Stimulated activated CD8-positive, alpha-beta memory T cell treated with anti-CD3 and anti-CD28 coated beads, Interleukin-15, amount 100 ng/mL, for 4 hours (primary cell): ENCODE measurements at places on chromosomes 3 and 15.

DNA sequence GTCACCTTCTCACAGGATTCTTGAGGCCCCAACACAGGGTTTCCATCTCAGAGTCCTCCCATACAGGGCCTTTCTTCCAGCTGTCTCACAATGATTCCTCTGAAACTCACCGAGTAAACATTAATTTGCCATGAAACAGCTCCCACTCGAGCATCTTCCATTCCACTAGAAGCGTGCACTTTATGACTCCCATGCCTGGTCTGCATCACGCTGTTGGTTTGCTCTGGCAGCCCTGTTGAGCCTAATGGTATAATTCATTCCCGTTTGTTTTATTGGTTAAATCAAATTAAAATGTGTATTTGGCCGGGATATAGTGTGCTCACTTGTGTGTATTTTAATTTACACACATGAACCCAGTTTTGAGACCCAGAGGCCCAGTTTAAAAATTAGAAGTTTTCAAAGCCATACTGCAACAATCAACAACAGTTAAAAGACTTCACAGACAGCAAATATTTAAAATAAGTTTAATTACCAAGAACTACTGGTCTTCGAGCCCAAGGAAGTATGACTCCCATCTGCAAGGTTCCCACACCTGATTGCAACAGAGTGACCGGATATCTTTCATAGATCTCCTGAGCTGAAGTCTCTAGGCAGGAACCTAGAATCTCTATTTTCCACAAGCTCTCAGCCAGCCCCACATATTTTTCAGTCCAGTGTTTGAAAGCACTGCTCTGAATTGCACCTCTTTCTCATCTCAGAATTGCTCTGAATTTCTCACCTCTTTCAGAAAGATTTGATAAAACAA, 42.3 kb upstream of the GYG1 start:
- no peak for DNase-seq

DNA sequence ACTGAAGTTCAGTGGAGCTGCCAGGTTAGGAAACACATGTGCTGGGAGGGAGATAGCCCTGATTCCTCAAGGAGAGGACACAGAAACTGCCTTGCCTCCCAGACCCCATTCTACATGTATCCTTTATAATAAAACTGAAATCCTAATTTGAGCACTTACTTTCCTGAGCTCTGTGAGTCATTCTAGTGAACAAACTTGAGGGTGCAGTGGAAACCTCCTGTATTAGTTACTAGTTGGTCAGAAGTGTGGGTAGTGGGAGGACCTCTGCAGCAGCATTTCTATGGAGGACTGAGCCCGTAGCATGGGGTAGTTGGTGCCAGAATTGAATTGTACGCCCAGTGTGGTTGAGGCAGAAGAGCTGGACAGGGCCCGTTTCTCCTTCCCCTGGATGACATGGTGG, 23.9 kb downstream of the ATP1B3 start:
- DNase-seq = no peak

GRCh38 chr15:94135486-94136147, 95.7 kb upstream of the MCTP2 start:
- no peak for DNase-seq

GRCh38 chr3:127124120-127124519, 68.8 kb upstream of the PRR23E start:
- DNase-seq = no peak

GRCh38 chr15:72968531-72968922, 83.7 kb upstream of the NEO1 start:
- no peak for DNase-seq

- DNase-seq = no peak
Measured at GRCh38 chr3:186880406-186880805, 37.9 kb downstream of the ADIPOQ start.

- DNase-seq = no peak
Measured at GRCh38 chr3:114626751-114627150, 332.9 kb downstream of the TIGIT start.

- no peak for DNase-seq
Measured at GRCh38 chr3:184694716-184695115, 17.1 kb downstream of the MAGEF1 start.

DNA sequence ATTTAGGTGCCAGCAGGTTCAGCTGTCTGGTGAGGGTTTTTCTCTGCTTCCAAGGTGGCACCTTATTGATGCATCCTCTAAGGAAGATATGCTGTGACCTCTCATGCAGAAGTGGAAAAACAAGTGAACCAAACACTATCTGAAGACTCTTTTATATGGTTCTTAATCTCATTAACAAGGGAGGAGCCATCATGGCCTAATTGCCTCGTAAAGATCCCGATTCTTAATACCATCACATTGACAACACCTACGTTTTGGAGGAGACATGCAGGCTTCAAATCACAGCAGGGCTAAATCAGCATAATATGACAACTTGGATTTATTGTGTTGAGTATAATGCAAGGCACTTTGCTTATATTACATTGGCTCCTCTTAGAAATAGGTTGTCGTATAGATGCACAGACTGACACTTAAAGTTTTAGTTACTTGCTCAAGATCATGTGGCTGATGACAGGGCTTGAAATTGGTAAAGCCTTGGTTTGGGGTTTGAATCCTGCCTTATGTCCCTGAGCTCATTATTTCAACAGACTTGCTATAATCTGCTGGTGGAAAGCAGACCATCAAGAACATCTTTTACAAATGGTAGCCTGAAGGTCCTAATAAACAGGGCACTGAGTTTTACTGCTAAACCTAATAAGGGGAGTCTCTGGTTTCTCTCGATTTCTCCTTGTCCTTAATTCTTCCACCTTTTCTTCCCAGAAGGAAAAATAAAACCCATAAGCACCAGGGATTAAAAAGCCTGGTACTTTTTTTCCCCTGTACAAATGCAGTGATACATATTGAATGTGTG, 88.2 kb downstream of the PTPRG start:
- no peak for DNase-seq

GRCh38 chr3:136437043-136437442, 186.9 kb downstream of the PCCB start:
- no peak for DNase-seq

DNA sequence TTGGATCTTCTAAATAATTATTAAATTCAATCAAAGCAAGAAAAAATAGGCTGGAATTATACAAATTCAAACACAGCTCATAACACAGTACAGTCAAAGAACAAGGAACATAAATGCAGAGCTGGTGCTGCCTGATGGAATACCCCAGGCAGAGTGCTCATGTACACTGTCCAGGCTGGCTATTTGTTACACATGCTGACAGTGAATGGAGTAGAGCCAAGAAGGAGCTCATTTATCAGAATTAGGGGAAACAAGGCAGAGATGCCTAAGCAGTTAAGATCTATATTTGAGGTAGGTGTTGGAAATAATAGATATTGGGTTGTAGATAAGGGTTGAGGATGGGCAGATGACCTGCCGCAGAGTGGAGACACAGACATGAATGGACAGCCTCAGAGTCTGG, 788.2 kb upstream of the ARPP21 start:
- DNase-seq = no peak

DNA sequence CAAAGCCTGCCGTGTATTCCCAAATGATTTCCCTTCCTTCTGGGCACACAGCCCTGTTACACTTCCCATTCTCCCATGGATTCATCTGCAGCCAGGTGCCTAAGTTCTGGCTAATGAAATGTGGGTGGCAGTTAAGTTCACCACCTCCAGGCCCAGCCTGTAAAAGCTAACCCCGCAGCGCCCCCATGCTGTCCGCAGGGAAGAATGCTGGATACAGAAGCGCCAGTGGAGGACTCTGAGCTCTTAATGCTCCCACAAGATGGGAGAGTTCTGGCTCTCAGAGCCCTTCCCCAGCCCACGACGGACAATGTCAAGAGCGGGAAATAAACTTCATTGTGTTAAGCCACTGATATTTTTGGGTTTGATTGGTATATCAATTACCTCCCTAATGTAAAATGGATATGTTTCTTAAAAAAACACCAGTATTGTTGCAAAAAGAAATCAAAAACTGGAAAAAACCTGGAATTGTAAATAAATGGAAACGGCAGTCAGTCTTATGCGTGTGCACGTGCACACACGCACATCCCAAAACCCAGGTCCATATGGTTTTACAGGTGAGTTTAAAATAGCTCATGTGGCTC, 37.7 kb upstream of the FGD5 start:
- DNase-seq = no peak

- no peak for DNase-seq
Measured at GRCh38 chr3:47715928-47716327, 65.8 kb downstream of the SMARCC1 start.
